Germinal center (tissue), 1 donor: ENCODE measurements at places on chromosomes 3 and 15.

DNA sequence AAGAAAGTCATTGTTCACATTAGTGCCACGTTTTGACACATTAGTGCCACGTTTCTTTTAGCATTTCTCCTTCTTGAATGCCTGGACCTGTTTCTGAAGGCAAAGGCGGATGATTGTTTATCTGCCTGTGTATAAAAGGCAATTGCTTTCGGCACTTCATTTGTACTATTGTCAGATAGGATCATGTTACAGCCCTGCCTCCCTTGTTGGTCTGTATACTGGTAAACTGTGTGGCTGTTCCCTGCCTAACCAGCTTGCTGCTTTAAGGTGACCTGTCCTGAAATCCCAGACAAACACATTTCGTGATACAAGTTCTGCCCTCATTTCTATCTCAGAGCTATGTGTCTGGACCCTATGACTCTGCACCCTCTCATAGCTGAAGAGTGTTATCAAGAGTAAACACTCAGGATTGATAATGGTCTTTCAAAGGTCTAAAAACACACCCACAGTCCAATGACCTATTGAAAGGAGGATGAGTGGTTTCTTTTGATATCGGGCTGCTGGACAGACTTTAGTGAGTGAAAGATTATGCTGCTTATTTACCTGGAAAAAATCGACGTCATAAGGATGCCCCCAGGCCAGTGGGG, 276.3 kb upstream of the MCTP2 start:
- DNase-seq, result no peak

DNA sequence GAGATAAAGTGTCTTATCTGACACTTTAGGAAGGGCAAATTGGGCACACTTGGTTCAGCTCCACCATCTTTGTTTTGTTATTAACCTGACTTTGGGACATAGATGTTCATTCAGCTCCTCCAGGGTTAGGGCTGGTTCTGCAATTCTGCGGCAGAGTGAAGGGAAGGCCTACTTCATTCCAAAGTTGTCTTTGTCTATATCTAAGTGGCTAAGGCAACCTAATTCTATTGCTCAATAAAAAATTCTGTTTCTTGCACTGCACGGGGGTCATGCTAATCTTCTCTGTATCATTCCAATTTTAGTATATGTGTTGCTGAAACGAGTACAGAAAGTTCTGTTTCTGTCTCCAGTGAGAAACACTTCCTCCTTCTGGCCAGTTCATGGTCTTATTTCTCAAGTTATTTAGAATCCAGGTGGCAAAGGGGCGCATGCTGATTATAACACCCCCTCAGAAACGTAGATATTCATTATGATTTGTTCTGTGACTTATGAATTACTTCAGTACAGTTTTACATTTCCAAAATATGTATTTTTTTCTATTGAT, 53.5 kb downstream of the PFN2 start:
- no peak for DNase-seq

GRCh38 chr3:25849641-25850385, 59.9 kb downstream of the OXSM start:
- DNase-seq, result no peak

GRCh38 chr15:38540510-38540909, 24.1 kb downstream of the RASGRP1 start:
- no peak for DNase-seq

- no peak for DNase-seq
Measured at GRCh38 chr15:80565398-80565797, 129.7 kb upstream of the ABHD17C start.

- DNase-seq, result no peak
Measured at GRCh38 chr3:197554196-197554561, 1.6 kb downstream of the BDH1 start.

DNA sequence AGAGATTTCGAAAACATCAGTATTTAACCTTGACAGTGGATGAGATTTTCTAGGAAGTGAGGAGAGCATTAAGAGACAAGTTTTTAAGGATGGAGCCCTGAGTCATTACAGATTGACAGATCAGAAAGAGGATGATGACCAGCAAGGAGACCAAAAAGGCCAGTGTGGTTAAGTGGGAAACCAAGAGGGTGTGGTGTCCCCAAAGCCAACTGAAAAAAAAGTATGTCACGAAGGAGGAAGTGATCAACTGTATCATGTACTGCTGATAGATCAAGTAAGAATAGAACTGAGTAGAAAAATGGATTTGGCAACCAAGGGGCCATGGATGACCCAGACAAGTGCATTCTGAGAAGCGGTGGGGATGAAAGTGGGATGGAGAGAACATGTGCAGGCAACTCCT, 491.8 kb downstream of the FHIT start:
- DNase-seq, result no peak

DNA sequence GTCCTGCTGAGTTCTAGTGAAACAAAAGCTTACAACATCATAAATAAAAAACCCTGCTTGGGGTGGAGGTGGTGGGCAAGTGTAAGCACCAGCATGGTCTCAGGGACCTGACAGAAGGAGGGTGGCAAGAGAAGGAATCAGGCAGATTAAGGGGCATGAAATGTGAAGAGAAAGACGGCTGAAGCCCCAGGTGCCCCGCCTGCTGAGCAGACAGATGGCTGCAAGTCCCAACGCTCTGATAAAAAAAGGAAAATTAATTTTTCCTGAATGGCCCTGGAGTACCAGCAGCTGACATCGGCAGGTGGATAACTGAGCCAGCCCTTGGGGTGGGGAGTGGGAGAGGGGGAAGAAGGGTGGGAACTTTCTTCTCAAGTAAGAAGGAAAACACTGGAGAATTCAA, 137.9 kb downstream of the XXYLT1 start:
- DNase-seq, result no peak

- DNase-seq, result no peak
Measured at GRCh38 chr3:188786424-188786823, 385.3 kb upstream of the TPRG1 start.
